ENCODE measurements at places on chromosomes 2 and 18.
A peak's percentile ranks its signal among the peaks of the same experiment; 100 is the strongest.

GRCh38 chr2:224242561-224242960 is 159.3 kb downstream of the FAM124B start:
- DNase-seq, result no peak

- no peak for DNase-seq
Measured at GRCh38 chr2:216590780-216591179, 42.4 kb upstream of the IGFBP2 start.

DNA sequence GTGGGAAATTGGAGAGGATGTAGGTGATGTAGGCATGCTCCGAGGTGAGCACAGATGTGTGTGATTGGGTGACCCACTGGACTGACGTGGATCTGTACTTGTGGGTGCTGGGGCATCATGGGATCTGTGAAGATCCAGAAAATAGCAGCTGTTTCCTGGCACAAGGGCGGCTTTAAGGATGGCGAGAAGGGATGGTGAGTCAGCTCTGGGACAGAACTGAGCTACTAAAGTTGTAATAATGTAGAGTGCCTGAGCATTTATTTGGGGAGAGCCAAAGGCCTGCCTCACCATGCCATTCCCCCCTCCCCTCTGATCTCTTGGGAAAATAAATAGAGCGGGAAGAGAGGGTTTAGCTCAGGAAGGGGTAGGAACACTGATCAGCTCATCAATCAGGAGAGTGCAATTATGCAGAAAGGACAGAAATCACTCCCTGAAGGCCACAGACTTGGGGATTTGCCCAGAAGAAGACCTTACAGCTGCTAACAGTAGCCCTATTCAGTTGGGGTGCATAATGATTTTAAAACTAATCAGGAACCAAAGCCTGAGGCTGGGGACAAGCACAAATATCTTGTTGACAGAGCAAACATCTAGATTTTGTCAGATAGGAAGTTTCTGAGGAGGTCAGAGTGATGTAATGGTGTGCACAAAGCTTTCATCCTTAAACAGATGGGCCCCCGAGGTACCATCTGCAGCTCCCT is 30.3 kb downstream of the TANC1 start:
- DNase-seq, result peak; percentile 20

DNA sequence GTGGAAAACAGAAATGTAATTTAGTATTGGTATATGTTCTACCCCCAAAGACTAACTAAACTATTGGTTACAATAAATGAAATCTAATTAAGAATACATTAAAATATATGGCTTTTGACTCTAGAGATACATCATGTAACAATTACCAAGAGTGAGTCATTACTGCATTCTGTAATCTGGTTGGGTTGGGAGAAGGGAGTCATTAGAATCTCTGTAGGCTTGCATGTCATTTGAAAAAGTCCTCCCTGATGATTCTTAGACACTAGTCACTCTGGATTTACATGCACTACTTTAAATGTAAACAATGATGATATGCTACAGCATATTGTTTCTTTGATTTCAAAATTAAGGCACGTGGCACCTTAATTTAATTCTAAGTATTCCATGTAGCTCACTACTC is 293.4 kb upstream of the CHST9 start:
- DNase-seq, result no peak

DNA sequence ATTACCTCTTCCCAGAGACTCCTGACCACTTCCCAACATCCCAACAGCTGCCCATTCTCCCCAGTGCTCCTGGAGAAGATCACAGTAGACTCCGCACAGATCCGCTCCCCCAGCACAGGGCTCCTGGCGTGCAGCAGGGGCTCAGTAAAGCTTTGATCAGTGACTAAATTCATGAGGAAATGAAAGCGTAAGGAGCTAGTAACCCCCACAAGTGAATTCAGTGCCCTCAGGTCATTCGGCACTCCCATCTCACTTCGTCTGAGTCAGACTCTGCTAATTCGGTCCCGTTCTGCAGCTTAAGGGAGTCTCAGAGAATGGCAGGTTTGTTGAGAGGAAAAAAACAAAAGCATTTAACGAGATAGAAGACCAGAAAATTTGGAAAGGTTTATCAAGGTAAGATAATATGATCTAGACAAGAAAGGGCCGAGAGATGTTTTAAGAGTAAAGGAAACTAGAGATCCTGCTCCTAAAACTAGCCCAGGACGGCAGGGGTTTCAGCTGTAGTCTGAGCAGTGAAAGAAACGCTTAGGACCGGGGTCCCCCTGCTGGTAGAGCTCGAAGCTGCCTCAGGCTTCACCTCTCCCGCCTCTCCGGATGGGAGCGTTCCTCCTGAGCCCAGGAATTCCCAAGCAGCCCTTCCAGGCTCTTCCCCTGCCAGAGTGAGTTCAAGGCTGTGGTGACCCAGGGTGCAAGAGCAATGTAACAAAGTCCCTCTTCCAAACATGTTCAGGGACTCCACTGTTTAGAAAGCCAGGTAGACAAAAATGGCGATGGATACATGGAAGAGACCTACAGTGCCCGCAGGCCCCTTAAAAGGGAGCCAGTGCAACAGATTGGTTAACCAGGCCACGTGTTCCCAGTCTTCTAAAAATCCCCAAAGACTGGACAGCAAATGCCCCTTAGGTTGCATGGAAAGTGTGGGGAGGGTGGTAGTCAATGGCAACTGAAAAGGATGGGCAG is 127.3 kb downstream of the DNER start:
- peak; percentile 27 for DNase-seq

DNA sequence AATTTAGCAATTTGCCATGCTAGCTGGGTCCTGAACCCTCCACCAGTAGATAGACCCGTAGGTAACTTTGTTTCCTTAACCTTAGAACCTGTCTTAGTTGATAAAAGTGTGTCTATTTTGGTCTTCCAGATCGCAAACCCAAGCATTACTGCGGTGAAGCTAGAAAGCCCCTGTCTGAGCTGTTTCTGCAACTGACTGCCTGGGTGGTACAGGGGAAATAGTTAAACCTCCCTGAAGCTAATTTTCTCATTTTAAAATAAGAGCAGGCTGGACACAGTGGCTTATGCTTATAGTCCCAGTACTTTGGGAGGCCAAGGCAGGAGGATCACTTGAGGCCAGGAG is 101.7 kb upstream of the MSH2 start:
- DNase-seq, result no peak

DNA sequence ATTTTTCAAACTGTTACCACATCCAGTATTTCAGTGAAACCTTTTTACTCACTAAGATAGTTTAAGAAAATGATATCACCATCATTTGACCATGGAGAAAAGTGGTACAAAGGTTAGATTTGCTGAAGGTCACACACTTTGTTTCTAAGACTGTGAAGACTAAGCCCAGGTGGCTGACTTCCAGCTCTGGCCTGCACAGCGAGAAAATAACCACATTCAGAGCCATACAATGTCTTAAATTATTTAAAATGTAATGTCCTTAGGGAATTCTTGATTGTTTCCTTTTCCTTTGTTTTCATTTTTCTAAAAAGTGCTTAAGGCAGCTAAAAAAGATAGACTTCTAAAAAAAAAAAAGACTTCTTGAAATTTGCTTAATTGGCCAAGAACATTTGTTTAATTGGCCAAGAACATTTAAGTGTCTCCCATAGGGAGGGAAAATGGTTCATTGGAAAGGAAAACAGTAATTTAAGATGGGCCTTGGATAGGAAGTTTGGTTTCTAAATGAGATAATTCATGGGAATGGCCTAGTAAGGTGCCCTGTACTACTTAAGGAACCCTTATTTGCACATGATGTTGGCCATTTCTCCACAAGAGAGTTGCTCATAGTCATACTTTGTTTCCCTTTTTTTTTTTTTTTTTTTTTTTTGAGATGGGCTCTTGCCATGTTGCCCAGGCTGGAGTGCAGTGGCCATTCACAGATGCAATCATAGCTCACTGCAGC is 45.2 kb downstream of the CYP1B1 start:
- no peak for DNase-seq

DNA sequence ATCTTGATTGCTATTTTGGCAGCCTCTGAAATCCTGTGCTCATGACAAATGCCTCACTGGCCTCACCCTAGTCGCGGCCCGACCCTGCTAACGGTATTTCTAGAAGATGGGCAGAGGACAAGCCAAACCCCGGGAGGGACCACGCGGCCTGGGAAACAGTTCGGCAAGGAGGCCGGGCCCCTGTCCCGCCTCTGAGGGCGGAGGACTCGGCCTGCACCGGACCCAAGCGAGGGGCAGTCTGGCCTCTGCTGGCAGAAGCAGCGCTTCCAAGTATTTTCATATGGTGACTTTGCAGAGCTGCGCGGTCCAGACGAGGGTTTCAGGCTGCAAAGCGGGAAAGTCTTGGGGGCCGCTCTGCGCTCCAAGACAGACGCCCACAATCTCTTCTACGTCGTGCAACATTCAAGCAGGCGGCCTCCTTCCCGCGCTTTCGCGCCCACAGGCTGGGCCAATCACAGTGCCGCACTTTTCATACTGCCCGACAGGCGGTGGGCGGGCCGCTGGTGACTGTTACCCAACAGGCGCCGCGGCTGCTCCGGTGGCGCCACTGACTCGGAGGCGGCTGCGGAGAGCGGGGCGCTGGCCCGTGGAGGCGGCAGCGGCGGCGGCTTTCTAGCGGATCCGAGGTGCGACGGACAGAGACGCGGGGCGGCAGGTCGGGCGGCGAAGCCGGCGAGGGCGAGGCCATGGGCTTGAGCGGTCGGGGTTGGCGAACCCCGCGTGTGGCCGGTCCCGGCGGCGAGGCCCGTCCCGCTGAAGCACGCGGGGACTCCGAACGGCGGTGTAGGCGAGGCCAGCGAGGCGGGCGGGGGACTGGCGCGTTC is at the start of gene RBM44:
Gene RBM44 (plus strand): TSS at position 544 of the 824 bp plus-strand sequence. CDS start 14,831 bp downstream, outside the sequence.
- DNase-seq, result no peak

DNA sequence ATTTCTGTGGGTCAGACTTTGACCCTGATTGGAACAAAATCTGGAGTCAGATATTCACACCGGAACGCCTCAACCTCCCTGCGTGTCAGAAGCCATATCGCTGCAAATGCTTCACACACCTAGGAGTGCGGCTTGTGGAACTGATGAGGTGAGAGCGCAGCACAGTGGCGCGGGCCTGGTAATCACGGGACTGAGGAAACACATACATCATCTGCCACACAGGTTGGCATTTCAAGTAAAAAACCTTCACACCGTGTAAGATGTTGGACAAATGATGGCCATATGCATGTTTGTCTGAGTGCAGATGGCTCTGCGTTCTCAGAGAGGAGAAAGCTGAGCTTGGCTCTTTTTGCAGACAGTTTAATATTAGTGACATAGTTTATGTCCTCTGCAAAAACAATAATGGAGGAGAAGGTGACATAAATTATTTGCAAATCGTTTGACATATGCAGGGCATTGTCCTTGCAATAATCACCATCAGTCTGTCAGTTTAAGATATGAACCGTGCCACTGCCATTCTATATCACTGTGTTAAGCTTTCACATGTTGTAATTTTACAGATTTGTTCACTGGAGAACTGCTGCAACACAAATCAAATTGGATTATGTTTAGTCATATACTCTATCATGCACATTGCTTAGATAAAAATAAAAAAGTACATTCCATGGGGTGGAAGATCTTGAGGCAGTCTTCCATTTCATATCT is 101.4 kb downstream of the MTX2 start:
- no peak for DNase-seq

GRCh38 chr18:2636126-2636631 is 19.3 kb upstream of the SMCHD1 start:
- no peak for DNase-seq

GRCh38 chr2:72969706-72970105 is 52.4 kb downstream of the EMX1 start:
- no peak for DNase-seq

DNA sequence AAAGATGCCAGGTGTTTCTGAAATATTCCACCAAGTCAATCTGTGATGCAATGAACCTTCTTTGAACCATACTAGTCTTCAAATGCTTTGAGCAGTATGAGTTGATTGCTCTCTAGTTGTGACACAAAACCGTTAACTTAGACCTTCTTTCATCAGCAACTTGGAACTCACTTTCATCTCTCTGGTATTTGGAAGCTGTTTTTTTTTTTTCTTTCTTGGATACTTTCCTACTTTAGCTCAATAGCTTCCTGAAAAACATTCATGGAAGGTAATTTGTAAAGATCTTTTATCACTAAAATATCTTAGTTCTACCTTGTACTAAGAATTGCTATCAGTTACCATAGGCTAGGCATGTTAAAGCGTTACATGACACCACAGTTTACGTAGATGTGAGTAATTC is 1071.9 kb upstream of the CHAC2 start:
- DNase-seq, result no peak

GRCh38 chr2:239460780-239461179 is 60.0 kb upstream of the HDAC4 start:
- DNase-seq, result no peak

DNA sequence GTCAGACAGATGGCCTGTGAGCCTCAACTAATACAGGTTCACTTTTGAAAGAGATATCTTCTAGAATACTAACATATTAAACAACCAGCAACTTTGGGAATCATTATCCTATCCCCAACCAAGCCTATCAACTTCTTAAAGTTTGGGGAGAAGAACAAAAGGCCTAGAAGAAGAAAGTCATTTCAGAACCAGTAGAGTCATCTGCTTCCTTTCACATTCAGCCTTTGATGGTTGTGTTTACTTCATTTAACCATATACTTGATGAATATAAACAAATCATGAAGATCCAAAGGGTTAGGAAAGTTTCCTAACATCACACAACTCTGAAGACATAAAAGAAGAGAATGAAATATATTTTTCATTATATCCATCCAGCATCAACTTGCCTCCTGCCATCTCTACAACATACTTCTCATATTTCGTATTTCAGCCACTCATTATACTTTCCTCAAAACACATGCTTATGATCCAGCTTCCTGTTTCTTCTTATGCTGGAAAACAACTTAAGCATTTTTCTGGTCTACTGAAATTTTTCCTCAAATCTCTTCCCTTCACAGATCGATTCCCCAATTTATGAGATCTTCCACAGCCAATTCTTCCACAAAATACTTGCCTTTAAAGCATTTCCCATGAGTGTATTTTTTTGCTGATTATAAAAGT is 114.3 kb downstream of the CACNB4 start:
- no peak for DNase-seq

DNA sequence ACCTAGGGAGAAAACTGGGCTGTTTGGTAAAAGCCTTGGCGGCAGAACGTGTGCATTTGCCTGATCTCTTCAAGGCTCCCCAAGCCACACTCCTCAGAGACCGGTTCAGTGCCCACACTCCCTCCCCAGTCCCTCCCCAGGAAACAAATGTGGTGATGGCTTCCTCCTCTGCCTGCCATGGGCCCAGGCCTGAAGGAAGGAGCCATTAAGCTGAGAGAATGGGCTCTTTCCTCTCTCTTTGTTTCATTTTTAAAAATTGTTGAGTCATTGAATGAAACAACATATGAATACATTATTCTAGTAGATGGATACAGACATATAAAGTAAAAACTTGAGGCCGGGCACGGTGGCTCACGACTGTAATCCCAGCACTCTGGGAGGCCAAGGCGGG is 50.6 kb upstream of the YWHAQ start:
- no peak for DNase-seq

DNA sequence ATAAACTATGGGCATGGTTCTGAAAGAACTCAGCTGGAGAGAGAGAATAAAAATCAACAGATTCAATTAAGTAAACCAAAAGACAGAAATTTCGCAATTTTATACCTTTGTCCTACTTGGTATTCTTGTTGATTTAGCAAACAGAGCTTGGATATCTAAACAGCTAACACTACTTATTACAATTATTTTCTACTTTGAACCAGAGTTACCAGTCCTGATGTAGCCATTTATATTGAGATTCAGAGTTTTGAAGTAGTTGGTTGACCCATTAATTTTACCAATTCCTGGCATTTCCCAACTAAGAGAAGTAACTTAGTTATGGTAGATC is 48.9 kb downstream of the ASXL2 start:
- no peak for DNase-seq

GRCh38 chr18:68461481-68462018 is 253.4 kb downstream of the TMX3 start:
- no peak for DNase-seq

GRCh38 chr2:57869758-57870344 is 176.8 kb upstream of the VRK2 start:
- DNase-seq, result no peak

GRCh38 chr2:150075831-150076230 is 411.6 kb downstream of the RND3 start:
- DNase-seq, result no peak
